ENCODE measurements at places on chromosomes 2 and 18.

DNA sequence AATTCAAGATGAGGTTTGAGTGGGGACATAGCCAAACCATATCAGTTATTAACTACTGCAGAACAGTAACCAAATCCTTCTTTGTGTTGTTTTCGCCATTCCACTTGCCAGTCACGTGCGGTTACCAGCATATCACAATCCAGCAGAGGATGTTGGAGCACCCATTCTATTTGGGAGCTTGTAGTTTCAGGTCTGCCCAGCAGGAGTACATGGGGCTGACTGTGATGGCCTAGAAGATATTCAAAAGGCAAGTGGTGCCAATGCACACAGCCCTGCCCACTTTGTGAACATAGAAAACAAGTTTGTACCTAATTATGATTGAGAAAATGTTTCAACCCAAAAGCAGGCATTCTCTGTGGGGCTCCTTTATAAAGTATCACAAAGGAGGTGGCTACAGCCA, 57.0 kb downstream of the ZNF519 start:
- no peak for DNase-seq

DNA sequence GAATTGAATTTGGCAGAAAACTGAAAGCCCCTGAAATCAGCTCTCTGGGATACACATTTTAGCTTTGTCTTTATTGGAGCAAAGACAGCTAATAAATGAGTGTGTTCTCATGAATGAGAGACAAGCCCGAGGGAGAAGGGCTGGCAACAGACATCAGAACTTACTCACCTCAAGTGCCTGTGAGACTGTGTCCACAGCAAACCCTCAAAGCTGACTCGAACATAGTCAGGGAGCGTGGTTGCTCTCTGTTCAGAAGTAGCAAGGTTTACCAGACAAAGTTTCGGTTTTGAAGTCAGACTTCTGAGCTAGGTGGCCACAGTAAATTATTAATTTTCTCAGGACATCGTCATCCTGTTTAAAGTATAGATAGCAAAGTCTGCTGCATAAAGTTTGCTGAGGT, 207.9 kb downstream of the CMPK2 start:
- DNase-seq, result no peak

DNA sequence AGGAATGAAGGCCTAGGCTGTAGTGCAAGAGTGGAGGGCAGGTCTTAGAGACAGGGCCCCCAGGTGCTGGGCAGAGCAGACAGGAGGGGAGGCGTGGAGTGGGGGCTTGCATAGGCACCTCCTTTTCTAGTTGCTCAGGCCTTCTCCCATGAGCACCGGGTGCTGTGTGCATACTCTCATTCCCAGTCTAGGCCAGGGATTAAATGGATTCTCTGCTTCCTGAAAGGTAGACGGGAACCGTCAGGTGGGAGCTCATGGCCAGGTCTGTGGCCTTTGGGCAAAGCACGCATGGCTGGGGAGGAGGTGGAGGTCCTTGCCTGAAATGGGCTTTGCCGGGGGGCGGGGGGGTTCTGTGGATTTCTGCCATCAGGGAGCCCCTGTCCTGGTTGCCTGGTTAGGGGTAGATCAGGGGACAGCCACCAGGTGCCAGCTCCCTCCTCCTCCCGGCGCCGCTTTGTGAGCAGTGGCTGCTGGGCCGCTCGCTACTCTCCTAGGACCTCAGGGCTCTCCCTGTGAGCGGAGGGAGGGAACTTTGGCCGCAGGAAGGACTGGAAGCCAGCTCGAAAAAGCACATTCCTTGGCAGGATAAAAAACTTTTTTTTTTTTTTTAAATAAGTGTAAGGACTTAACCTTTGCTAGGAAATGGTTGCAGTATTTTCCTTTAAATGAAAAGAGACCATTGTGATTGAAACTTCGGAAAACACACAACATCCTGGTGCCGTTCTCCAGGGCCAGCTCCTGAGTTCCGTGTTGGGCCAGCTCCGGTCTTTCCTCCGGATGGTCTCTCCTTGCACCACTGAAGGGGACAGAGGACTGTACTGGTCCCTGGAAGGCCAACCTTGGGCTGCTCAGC, 82.8 kb upstream of the HAAO start:
- DNase-seq, result no peak

DNA sequence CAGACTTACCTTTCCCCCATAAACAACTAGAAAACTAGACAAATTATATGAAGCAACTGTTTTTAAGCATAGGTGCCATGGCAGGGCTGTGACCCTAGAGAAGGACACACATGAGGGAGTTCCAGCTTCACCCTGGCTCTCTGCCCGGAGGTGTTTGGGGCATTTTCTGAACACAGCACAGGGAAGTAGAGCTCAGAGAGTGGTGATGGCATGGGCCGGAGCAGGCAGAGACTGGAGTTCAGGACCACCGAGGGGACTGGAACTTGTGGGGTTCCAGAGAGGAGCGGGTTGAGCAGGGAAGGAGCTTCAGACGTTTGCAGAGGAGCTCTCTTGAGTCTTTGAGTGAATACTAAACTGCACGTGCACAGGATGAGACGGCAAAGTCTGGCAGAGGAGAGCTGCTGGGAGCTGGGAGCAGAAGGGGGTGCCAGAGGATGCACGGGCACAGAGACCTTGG, 26.5 kb upstream of the KLF11 start:
- no peak for DNase-seq

- DNase-seq, result no peak
These were observed 133.5 kb upstream of the UBE2E3 start for GRCh38 chr2:180846756-180847472.

DNA sequence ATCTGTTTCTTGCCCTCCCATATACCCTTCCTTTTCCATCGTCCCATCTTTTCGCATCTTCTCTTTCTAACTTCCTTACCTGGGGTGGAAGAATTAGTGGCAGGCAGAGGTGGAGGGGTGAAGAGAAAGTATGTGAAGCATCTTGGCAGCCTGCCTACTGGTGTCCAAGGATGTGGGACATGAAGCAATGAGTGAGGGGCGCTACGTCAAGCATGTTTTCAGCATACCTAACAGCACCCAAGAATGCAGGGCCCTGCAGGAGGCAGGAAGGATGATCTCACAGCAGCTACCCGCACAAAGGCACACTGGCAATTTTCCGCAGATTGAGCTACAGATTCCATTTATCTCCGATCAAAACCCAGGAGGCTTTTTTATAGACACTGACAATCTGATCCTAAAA, 42.2 kb downstream of the METTL4 start:
- no peak for DNase-seq

DNA sequence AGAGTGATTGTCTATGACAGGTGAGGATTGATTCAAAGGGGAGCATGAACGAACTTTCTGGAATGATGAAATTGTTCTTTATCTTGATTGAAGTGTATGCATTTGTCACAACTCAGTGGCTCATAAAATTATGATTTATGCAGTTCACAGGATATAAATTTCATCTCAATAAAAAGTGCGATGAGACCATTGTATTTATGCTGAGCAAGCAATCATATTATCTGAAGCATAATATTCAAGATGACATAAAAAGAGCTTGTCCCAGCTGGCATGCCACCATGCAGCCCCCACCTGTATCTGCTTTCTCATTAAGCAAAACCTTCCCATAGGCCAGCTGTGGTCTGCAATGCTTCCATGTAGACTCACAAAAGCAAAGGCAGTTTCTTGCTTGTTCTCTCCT, 49.6 kb upstream of the TEX51 start:
- no peak for DNase-seq

DNA sequence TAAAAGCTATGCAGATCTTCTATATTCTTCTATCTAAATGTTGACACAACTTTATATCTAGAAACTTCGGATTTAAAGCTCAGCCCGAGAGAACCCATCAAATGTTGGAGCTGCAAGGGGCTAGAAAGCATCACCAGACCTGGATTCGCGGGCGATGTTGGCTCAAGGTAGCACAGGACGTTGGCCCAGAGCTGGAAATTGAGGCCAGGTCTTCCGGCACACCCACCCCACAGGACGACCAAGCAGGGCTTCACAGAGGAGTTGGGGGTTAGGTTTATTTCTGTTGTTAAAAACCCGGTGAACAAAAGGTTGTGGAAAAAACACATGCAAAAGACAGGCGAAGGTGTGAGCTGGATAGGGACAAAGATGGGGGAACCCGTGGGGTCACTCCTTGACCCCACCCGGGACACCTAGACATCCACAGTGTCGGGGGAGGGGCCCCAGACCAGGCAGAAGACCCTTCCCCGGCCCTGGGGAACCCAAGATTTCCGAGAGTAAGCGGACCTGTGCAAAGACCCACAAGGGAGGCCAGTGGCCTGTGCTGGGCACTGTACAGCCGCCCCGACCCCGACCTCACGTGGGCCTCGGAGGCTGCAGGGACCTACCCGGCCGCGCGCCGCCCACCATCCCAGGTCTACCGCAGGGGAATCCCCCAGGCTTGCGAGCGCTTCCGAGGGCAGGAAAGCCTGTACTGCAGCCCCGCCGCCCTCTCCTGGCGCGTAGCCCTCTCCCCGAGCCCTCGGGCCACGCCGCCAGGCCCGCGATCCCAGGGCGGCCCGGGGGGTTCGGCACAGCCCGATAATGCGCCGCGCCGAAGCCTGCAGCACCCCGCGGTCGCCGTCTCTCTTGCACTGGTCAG, 1.8 kb upstream of the AGBL5 start:
- DNase-seq, result peak; percentile 79
